ENCODE measurements at places on chromosomes 5 and 9.

GRCh38 chr9:94937214-94937903 lies 210.9 kb downstream of the AOPEP start:
- no peak for DNase-seq

- no peak for DNase-seq
These were observed 17.2 kb upstream of the SLC25A51 start for GRCh38 chr9:37921168-37921510.

- DNase-seq = no peak
These were observed 27.9 kb upstream of the ALDH1A1 start for GRCh38 chr9:72980600-72981265.

- DNase-seq = no peak
These were observed 54.3 kb downstream of the GRAMD2B start for GRCh38 chr5:126477294-126478117.

GRCh38 chr9:7370381-7370780 lies 429.2 kb downstream of the DMAC1 start:
- DNase-seq = no peak

DNA sequence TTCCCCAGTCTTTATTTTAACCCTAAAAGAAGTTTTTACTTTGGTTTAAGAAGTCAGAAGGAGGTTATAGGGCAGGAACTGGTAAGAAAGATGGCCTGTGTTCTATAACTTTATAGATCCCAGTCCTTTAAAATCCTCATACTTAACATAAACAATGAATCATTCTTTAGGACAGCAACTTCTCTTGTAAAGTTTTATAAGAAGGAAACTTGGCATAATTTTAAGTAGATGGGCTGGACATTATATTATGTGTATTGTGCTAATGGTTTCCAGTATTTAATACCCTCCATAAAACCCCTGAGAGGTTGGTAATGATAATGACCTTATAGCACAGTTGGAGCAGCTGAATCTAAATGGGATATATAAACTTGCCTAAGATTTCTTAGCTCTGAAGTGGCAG lies 247.2 kb downstream of the FAM170A start:
- DNase-seq = no peak

- no peak for DNase-seq
These were observed 4.5 kb downstream of the GEMIN5 start for GRCh38 chr5:154933537-154933936.

GRCh38 chr5:131968396-131968954 lies 23.0 kb upstream of the MEIKIN start:
- no peak for DNase-seq

DNA sequence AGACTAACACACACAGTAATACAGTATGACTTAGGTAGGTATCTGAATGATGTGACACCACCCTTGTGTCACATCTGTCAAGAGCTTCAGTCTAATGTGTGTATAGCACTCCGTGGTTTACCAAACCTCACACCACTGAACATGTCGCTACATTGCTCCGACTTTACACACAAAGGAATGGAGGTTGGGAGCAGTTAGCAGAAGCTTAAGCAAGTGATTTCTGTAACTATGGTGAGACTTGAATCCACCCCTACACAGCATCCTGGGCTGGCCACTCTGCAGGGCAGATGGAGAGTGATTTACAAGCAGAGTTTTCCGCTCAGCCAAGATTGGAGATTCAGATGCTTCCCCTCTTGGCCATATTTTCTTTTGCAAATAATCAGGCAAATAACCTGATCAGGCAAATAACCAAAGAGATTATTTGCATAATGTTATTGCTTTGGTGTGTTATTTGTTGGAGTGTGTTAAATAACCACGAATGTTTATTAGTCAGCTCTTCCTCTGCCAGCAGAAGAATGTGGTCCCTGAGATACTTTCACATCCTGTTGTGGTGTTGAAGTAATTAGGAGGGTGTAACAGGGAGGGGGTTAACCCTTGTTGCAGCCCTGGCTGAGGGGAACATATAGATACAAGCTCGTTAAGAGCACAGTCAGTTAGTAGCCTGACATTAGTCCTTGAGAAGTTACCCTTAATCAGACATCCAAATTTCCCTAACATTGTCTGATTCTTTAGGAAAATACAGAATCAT lies 92.8 kb downstream of the SNX18 start:
- DNase-seq = no peak

GRCh38 chr5:160221082-160221481 lies 8.2 kb upstream of the FABP6 start:
- DNase-seq = no peak

DNA sequence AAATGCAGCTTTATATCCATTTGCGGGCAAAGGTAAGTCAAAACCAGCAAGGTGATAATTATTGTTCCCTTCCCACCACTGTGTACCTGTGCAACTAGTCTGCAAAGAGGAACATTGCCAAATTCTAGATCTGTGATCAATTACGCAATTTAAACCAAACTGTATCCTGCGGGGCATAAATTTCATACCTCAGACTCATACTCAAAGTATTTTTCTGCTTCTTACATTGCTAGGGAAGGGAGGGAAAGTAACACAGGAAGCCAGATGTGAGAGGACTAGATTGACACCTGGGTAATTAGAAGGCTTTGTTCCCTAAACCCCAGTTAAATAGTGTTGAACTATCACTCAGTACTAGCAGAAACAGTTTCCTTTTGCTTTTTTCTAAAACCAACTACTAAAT lies 240.2 kb upstream of the ZNF608 start:
- no peak for DNase-seq

GRCh38 chr9:129070696-129071525 lies 10.0 kb upstream of the DOLPP1 start:
- DNase-seq = no peak

DNA sequence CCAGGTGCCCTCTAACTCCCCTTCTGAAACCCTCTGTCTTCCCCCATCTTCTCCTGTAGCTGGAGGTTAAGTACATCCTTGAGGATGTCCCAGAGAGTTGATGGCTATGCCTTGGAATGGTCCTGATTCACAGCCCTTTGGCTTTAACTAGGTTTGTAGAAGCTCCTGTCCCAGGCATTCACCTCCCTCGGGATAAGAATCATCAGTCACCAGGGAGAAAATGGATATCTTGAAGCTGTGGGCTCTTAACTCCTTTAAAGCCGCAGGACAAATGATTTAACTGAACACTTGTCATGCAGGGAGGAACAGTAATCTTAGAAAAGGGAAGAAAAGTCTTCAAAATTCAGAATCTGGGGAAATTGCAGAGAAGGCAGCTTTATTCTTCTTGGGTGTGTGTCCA lies 139.9 kb downstream of the PSAT1 start:
- no peak for DNase-seq

GRCh38 chr9:23611869-23612268 lies 214.2 kb downstream of the ELAVL2 start:
- no peak for DNase-seq

- DNase-seq = no peak
These were observed 9.5 kb downstream of the AQP3 start for GRCh38 chr9:33437898-33438297.
